ENCODE measurements at places on chromosomes 7 and 10.

DNA sequence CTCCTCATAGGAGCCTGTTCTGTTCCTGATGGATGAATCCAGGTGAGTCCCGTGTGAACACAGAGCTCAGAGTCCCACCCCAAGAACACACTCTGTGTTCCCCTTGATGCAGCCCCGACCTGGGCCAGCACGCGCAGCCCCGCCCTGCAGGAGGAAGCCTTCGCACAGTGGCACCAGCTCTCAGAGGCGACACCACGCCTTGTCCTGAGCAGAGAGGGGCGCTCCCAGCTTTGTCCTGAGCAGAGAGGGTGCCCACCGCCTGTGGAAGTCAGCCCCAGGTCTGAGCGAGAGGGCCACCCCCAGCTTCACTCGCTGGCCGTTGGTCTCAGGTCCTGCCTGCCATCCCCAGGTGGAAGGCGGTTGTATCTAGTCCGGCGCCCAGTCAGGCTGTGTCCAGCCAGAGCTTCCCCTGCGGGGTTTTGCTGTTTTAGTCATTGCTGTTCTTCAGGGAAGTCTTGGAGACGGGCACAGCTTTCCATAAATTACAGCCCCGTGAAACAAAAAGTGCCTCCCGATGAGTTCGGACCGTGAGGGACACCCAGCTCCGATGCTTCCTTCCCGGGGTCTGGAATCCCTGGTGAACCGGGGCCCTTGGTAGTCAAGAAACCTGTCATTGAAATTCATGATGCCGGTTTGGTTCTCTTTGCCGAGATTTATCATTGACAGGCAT, 43.6 kb downstream of the NKX6-2 start:
- DNase-seq: no peak

DNA sequence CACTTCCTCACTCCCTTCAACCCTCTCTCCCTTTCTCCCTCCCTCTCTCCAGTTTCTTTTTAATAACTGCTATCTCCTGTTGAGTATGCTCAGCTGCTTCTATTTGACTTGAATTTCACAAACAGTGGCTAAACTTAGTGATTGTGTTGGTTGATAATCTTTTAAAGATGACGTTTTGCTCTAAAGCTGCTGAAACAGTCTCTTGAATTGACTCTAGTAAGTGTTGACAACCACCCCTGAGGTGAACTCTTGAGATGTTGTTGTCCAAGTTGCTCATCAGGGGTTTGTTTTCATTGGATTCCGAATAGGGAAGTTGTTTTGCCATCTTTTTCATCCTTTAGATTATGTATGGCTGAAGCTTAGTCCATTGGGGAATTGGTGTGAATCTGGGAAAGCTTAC, 176.2 kb downstream of the TWIST1 start:
- DNase-seq: no peak

- DNase-seq: no peak
Observed at GRCh38 chr10:79173582-79174262, 105.0 kb downstream of the ZMIZ1 start.

DNA sequence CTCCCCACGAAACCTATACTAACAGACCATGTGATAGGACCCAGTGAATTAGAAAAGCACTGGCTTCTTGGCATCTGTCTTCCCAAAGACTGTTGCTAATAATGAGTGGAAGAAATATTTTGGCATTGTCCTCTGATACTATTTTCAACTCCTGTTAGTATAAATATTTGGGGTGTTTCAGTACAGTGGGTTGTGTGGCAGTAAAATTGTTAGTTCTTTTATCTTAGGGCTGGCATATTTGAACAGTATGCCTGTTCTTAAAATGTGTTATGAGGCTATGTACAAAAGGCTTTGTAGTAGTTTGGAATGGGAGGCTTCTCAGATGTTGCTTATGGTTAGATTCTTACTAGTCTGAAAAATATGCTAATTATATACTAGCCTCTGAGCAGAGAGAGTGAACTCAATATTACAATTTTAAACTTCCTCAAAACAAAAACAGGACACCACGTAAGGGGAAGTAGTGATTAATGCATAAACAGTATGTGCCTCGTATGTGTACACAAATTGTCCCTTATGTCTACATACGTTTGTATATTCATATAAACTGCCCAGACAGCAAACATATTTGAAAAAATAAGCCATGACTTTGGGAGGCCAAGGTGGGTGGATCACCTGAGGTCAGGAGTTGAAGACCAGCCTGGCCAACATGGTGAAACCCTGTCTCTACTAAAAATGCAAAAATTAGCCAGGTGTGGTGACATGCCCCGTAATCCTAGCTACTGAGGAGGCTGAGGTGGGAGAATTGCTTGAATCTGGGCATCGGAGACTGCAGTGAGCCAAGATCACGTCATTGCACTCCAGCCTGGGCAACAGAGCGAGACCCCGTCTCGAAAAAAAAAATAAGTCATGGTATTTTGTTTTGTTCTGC, 115.4 kb downstream of the ARID5B start:
- DNase-seq: no peak

- DNase-seq: no peak
Observed at GRCh38 chr10:26335574-26336093, 102.5 kb upstream of the APBB1IP start.

GRCh38 chr7:71752171-71752935, 620.4 kb downstream of the GALNT17 start:
- peak; percentile 83 for DNase-seq

DNA sequence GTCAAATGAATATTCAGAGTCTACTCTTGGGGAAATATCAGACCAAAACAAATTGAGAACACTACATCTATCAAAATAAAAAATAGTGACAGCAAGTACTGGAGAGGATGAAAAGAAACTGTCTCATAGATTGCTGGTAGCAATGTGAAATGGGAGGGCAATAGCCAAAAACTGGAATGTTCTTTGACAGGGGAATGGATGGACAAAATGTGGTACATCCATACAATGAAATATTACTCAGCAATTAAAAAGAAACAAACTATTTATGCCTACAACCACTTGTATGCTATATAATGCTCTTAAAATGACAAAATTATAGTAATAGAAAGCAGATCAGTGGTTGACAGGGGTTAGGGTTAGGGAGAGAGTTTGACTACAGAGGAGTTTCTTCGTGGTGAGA, 46.0 kb downstream of the CYP51A1 start:
- DNase-seq: no peak

DNA sequence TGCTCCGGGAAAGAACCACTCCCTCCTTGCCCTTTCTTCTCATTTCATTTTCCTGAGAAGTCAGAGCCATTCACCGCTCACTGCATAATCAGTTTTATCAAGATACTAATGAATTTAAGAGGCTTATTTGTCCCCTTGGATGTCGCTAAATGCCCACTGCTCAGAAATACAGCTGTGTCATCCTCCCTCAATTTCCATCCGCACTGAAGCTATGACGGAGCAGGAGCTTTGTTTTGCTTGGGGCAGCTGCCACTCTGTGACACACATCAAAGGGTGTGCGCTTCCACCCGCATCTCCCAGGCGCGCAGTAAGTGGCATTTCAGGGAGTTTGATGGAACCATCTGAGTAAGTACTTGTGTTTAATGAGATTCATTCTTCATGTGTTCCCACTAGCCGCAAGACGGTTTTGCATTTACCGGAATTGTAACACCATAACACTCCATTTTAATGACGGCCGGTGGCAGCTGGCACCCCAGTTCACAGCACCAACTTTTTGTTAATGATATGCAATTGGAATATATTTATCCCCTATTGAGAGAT, 103.8 kb upstream of the PARD3 start:
- no peak for DNase-seq

GRCh38 chr10:7152982-7153381, 257.9 kb downstream of the SFMBT2 start:
- DNase-seq: no peak

GRCh38 chr10:17077346-17077781, 52.2 kb downstream of the CUBN start:
- DNase-seq: no peak

GRCh38 chr10:485776-486175, 203.7 kb downstream of the DIP2C start:
- DNase-seq: peak; percentile 22

DNA sequence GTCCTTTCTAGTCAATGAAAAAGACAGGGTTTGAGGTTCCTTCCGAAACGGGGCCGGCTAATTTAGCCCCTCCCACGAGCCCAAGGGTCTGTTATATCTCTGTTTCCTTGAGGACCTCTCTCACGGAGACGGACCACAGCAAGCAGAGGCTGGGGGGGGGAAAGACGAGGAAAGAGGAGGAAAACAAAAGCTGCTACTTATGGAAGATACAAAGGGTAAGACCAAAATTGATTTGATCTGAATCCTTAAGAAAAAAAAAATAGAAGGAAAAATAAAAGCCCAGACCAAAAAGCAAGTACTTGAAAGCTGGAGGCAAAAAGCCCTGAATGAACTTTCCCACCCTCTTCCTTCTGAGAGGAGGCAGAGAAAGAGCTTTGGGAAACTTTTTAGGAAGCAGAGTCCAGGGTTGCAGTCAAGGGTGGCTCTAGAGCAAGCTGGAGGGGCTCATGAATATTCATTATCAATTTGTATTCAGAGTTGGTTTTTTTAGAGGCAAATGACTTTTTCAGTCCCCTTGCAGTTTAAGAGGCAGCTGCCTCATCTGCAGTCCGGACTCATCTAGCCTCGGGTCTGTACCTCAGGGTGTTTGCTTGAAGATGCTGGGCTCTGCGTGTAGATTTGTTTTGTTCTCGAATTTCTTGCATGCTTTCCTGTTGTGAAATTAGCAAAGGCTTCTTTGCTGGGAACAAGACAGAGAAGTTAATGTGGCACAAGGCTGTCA, at the start of gene ENTPD1:
TSS of gene ENTPD1 (plus strand) at position 123 of the 721 bp plus-strand sequence. CDS start at position 200, 77 bp downstream.
- peak; percentile 53 for DNase-seq

DNA sequence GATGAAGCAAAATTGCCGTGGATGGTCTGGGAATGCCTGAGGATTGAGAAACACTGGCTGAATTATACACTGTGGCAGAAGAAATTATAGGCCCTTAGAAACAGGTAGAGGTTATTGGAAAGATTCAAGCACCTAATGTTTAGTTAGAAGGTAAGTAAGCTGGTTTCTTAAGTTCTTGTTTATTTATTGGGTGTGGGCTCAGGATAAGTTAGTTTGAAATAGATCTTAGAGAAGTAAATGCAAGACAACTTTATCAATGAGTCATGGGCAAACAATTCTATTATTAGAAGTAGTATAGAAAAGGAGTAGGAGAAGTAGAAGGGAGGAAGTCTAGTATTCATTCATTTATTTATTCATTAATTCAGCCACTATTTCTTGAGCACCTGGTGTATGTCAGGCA, 96.5 kb downstream of the KAT6B start:
- no peak for DNase-seq

- DNase-seq: no peak
Observed at GRCh38 chr10:130790339-130790738, 521.2 kb downstream of the TCERG1L start.

- DNase-seq: no peak
Observed at GRCh38 chr10:113168584-113168983, 218.5 kb downstream of the TCF7L2 start.

- DNase-seq: no peak
Observed at GRCh38 chr7:140358412-140359051, 39.8 kb downstream of the SLC37A3 start.

DNA sequence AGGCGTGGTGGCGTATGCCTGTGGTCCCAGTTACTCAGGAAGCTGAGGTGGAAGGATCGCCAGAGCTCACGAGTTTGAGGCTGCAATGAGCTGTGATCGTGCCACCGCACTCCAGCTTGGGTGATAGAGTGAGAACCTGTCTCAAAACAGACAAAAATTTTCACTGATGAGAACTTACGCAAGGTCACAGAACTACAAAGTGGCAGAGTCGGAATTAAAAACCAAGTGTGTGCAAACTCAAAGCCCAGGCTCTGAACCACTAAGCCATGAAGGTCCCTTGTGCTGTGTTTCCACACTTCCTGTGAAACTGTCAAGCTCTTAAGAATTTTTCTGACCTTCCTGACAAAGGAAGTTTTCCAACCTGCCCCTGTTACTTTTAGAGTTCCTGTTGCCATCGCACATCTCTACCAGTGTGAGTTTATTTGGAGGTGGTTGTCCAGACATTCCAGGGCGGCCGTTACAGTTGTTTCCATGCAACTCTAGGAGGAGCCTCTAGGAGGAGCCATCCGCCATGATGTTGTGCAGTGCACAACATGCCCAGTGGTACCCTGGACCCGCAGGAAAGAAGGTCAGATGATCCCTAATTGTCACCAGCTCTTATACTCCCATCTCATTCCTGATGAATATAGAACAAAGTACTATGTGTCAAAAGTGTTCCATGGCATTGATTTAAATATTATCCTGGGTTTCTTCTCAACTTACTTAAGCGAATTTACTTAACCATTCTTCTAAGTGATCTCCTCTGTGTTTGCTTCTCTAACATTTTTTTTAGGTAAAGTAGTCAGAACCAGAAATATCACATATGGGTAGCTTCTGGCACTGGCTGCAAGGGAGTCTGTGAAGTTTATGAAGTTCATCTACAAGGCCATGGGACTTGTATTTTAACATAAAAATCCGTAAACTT, 49.0 kb upstream of the LYZL1 start:
- DNase-seq: peak; percentile 75

GRCh38 chr7:133036289-133036688, 45.6 kb downstream of the CHCHD3 start:
- no peak for DNase-seq

DNA sequence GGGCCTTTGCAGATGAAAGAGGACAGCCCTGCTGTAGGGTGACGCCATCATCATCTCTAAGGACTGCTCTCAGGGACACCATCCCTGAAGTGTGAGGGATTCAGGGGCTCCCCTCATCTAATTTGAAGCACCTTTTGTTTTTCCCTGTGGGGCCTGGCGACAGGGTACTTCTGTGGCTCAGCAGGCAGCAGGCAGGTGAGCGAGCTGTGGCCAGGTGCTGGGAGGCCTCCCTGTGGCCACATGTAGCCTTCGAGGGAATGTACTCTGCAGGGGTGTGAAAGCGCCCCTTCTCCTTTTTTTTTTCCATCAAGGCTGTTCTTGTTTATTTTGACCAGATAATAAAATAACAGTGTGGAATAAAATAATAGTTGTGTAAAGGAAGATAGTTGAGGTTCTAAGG, 118.2 kb upstream of the DPP6 start:
- no peak for DNase-seq

- no peak for DNase-seq
Observed at GRCh38 chr10:122421742-122422141, 32.7 kb upstream of the ARMS2 start.

DNA sequence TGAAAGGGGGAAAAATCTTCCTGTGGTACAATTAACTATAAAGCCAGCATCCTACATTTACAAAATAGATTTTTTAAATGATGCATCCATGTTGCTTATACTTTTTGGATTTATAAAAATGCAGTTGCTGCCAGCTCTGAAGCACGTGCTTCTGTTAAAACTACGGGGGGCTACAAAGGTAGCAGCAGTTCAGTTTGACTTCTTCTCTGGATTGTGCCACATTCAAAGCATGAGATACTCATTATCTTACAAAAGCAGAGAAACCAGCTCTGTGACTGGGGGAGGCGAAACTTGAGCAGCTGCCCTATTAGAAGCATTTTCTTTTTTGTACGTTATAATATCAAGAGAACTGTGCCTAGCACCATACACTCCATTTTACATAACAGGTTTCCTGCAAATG, 31.1 kb downstream of the NEUROD6 start:
- DNase-seq: no peak
